ENCODE measurements at places on chromosomes 2 and 18. TPM values are rescaled to one million over a fixed set of nuclear protein-coding genes. Genes with fewer than 3 reads are reported as not detected.

The SLC19A3 gene
- 1.4 TPM for total RNA-seq

The KLHL14 gene
- 1.5 TPM for total RNA-seq

The HPCAL1 gene
- 10.0 TPM for total RNA-seq

The TMEM182 gene
- total RNA-seq = 28.0 TPM

The MTCL1 gene
- 24.2 TPM for total RNA-seq

DNA sequence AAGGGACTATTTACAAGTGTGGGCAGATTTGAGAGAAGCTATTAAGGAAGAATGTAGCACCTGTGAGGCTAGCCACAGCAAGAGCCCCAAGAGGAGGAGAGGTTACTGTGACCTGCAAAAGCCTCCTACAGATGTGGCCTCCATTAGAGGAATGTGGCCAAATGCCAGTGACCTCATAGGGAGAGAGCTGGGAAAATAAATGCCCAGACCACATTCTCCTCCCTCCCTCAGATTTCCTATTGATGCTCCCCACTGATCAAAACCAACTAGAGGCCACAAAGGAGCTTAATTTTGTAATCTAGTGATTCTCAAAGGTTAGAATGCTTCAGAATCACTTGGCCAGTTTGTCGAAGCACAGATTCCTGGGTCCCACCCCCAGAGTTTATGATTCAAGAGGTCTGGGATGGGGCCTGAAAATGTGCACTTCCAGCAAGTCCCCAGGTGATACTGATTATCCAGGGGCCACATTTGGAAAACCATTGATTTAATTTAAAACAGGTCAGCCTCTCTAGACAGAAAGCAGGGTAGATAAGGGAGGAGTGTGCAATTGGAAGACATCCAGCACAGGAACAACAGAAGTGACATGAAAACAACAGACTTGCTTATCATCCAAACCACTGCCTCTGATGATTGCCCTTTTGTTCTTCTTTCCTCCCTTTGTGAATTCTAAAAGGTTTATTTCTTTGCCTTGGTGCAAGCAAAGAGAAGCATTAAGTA, 61.2 kb upstream of the RBBP8 start:
- no peak for DNase-seq

- no peak for DNase-seq
Observed at GRCh38 chr2:36337354-36337753, 18.2 kb upstream of the CRIM1 start.

DNA sequence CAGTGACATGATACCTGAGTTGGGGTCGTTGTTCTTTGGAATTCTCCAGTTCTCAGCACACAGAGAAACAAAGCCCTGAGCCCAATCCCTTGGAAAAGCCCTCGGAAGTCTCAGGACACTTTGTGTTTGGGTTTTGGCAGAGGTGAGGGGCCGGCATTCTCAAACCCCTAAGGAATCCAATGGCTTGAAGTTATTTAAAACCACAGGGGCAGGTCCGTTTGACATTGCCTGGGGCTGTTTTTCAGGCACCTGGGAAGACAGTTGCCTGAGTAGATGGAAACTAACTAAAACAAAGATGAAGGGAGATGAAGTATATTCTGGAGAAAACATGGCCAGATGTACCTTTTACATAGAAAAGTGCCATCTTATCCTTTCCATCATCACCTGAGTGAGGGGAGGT, 22.5 kb upstream of the OTOF start:
- DNase-seq = no peak

- no peak for DNase-seq
Observed at GRCh38 chr2:79097843-79098242, 10.1 kb upstream of the REG1B start.

GRCh38 chr2:129922571-129923264, 56.7 kb upstream of the RAB6C start:
- no peak for DNase-seq

DNA sequence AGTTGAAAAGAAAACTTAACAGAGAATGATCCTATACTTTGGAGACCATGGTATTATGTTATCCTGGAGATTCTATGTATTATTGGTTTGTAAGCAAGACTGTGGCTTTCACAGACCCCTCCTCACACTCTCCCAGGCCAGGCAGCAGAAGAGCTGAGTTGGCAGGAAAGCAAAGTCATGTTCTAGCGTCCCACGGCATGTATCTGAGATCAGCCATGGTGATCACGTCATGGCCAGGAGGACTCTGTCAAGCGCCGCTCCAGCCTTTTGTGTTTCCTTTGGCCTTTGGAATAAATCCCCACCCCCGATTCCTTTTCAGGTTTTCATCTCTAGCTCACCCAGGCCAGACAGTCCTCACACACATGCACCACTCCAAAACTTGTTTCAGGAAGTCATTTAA, 39.1 kb downstream of the LRRC30 start:
- DNase-seq = no peak

DNA sequence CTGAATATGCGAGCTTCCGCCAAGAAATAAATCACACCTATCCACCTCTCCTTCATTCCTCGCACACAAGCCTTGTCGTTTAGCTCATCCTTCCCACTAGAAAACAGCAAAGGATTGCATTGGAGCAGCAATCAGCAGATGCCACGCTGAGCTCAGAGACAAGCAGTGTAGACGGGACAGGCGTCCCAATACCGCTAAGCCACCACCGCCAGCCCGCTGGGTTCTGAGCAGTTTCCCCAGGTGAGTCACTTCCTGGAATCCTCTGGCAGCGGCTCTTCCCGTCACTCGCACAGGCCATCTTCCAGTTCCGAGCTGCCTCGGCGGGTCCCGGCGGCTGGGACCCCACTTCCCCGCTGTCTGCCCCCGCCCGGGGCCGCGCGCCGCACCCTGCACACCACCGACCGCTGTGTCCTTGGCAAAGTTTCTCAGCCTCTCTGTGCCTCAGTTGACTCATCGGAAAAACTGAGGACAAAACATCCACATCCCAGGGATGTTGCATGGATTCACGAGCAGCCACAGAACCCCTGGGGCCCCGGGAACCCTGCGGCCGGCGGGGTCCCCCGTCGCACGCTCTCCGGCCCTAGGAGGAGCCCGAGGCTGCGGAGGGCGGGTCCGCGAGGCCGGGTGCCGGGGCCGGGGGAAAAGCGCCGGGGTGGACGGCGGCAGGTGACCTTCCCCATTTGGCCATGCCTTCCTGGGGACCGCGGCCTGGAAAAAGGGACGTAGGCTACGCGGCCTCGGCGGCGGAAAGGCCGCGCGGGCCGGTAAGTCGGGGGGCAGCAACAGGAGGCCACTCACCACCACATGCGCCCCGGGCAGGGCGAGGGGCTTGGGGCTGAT, 573 bp downstream of the KDSR start:
- DNase-seq = no peak

- no peak for DNase-seq
Observed at GRCh38 chr2:200779214-200779613, 32.5 kb upstream of the BZW1 start.

- DNase-seq = no peak
Observed at GRCh38 chr18:28039691-28040090, 137.2 kb downstream of the CDH2 start.

DNA sequence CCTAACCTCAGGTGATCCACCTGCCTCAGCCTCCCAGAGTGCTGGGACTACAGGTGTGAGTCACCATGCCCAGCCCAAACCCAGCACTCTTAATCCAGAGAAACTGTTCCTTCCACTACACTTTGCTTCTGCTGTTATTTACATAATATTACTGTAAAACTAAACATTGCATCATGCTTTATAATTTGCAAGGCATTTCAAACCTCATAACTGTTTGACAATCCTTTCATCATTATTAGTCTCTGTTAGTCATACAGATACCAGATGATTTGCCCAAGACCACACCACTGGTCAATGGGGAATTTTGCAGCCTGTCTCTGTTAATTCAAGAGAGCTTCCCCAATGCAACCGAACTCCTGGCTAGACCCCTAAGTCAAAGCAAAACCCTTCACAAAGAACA, 338.3 kb downstream of the ALK start:
- DNase-seq = no peak

DNA sequence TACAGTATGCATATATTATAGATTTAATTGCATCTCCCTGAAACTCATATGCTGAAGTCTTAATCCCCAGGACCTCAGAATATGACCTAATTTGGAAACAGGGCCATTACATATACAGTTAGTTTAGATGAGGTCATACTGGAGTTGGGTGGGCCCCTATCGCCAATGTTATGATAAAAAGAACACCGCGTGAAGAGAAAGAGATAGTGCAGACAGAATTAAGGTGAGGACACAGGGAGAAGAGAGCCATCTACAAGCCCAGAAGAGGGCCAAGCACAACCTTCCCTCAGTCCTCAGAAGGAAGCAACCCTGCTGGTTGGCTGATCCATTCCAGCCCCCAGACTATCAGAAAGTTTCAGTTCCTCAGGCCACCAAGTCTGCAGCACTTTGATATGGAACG, 311.9 kb upstream of the RAB6C start:
- DNase-seq = no peak

DNA sequence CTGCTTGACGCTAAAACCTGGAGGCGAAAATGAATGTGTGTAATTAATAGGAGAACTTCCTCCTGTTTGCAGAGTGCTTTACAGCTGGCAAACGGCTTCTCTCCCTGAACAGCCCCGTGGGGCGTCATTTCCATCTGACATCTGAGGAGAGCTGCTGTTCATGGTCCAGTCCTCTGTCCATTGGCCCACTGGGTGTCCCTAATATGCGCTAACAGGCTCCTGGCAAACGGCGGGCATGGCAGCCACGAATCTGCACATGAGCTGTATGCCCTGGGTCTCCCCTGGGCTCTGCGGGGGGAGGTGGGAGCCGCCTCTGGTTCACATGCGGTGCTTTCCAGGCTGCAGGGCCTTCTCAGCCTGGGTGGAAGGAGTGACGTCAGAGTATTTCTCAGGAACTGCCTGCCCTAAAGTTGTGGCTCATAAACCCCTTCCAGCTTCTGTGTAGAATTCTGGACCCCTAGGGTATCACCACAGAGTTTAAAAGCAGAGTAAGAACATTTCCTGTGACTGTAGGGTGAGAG, 73.2 kb downstream of the LRRFIP1 start:
- no peak for DNase-seq

DNA sequence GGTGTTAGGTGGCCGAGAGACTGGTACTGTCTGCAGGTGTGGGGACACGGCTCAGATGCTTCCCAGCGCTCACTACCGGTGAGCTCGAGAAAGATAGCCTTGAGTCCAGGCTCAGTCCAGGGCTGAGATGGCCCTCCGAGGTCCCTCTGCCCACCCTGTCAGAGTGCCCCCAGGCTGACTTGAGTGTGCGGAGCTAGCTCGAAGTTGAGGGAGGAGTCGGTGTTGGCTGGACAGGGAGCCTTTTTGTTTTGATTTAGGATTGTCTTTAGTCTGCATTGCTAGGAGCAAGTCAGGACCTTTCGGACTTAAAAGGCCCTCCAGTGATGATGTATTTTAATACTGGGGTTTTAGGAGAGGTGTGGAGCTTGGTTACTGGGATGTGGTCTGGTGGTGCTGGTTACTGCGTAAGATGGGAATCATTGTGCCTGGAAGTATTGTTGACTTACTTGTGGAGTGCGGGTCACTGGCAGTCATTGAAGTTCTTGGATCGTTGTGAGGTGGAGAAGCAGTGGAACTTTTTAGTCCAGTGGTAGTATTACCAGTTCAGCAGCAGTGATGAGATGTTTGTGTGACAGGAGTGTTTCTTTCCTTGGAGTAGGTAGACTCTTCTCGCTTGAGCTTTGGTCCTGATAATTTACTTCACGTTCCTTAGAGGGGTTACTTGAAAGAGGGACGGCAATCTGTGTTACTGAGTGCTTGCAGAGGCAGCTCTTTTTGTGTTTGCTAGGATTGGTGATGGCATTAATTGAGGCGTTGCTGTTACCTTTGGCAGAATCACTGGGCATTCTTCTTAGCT, 633 bp downstream of the KIAA1328 start:
- no peak for DNase-seq

- no peak for DNase-seq
Observed at GRCh38 chr2:53877556-53877955, 17.8 kb upstream of the GPR75 start.

- no peak for DNase-seq
Observed at GRCh38 chr2:181305301-181306123, 151.7 kb upstream of the ITGA4 start.

DNA sequence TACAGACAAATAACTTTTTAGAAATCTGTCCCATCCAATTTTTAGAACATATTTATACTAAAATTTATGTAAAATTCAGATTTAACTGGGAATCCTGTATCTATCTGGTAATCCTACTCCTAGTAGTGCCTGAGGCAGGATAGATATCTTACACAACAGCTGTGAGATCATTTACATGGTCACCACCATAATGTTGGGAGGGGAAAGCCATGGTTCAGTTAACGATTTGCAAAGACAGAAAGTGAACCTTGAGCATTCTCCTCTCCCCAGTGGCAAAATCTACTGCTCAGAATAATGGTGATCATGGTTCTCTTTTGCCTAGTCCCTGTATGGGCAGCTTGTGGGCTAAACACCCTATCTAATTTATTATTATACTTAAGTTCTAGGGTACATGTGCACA, 7.7 kb upstream of the TMEM247 start:
- no peak for DNase-seq

DNA sequence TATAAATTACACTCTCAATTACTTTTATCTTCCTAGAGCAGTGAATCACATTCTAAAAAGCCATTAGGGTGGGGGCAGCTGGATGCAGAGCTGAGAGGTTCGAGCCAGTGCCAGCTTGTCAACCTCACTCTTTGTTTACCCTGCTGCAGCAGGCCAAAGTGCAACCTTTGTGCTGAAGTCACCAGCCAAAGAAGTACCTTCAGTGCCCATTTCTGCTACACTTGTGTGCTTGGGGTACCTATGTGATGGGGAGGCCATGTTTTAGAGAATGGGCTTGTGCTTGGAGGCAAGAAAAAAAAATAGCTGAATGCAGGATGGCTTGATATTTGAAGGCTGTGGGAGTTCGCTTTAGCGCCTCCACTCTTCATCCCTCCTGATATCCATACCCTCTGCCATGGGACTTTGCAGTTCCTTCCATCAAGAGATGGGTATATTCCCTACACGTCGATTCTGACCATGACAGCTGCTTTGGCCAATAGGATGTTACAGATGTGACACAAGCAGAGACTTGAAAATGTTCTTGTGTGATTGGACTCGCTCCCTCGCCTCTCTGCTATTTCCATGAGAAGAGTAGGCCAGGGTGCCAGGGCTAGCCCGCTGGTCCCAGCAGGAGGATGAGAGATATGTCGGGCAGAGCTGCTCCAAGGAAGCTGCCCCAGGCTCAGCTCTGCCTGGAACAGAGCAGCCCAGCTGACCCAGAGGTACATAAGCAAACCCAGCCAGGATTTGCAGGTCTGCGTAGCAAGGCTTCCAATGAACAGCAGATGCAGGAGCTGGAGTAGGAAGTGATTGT, 12.7 kb upstream of the FZD5 start:
- no peak for DNase-seq
